ENCODE measurements at places on chromosomes 2 and 18.

DNA sequence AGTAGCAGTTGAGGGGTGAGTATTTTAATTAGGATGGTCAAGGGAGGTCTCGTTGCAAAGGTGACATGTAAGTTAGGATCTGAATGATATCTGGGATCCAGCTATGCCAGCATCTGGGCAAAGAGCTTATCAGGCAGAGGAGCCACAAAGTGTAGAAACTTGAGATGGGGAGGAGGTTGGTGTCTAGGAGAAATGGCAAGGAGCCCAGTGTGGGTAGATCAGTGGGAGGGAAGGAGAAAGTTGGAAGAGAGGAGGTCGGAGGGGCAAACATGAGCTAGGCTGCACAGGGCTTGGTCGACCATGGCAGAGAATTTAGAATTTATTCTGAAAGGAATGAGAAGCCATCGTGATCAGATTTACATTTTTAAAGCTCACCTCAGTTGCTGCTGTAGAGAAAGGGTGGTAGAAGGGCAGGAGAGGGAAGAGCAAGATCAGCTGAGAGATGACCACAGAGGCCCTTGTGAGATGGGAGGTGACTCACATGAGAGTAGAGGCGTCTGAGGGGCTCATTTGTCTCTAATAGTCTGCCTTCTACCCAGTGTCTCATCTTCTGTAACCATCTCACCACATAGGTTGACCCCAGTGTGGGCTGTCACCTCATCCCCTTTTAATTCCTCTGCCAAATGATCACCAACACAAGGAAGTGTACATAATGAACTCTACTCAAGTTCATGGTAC, 170.0 kb downstream of the ETAA1 start:
- no peak for DNase-seq

DNA sequence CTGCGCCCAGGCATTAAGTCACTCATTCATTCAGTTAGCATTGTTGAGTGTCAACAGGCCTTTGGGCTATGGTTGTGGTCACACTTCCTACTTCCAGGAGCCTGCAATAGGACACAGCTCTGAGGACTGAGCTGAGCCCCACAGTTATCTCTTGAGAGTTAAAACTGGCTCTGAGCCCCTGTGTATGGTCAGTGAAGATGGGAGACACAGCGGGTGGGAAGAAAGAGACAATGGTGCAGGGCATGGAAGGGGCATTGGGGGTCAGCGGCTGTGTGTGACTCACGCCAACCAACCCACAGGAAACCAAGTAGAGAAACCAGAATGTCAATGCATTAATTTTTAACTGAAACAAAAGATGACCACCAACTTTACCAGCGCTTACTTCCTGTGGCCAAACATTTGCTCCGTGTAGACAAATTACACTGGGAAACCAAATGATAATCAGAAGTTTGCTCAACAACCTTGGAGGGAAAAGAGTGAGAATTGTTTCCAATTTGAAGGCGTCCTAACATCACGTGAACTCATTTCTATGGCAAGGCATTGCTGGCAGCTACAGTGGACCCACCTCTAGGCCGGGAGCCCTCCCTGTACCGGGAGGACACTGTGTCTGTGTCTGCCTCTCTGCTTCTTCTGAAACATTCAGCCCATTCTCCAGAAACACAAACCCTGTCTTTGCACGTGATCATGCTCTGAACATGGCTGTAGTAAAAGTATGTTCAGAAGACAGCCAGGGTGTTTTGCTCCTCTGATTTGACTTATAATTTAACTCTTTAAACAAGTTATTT, 212.0 kb upstream of the ID2 start:
- no peak for DNase-seq

DNA sequence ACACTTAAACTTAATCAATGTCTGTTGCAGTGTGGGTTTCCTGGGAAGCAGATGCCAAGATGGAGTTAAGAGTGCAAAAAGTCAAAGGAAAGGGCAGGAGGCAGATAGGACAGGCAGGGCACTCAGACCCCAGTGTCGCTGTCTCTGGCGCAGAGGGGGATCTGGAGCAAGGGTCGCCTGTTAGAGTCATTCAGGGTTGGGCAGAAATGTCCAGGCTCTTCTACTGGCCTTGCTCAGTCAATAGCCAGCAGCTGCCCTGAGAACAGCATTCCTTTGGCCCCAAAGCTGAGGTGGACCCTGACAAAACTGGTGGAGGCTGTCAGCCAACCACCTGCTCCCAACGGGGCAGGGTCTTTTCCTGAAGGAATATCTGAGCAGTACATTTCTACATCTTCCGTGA, 97.1 kb upstream of the SLC66A3 start:
- no peak for DNase-seq

GRCh38 chr2:68936427-68936826, 16.3 kb downstream of the GKN2 start:
- DNase-seq: no peak

DNA sequence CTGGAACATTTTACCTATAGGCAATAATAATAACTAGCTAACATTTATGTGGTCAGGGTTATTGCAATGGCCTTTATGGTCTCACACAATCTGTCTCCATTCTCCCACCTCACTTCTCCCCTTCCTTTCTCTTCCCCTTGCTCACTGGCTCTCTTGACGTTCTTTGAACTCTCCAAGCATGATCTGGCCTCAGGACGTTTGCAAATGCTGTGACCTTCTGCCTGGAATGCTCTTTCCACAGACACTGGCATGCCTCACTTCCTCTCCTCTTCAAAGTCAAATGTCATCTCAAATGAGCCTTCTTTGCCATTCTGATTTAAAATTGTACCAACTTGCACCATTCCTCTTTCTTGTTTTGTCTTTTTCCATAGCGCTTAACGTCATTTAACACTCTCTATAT, 25.3 kb upstream of the GCG start:
- DNase-seq: no peak

GRCh38 chr2:71426721-71427120, 26.6 kb upstream of the DYSF start:
- no peak for DNase-seq

DNA sequence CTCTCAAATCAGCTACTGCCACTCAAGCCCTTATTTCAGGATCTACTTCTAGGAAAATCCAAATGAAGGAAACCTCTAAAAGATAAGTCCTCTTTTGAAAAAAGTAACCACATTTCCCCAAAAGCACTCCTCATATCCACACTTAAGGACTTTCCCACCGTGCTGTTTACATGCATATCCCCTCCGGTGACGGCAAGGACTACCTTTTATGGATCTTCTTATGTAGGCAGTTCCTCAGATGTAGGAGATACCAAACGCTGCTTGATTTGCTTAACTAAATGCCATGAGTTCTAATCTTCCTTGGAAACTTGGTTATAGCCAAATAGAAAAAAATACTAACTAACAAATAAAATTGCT, 6.9 kb upstream of the TMEM87B start:
- DNase-seq: no peak

DNA sequence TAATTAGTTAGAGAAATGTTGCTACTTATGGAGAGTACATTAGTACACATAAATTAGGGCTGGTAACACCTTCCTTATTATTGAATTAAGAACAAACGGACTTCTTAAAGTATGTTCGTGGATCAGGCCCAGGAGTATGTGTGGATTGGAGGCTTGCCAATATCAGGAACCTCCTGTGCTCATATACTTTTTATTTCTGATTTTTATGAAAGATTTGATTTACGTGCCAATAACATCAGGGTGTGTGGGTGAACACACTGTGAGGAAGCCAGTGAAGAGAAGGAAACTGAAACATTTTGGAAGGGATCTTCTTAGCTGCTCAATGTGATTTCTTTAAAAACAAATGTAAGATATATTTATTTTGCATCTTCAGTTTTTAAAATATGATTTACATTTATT, 113.0 kb downstream of the EFEMP1 start:
- DNase-seq: no peak

GRCh38 chr2:146143971-146144370, 1624.1 kb upstream of the ZEB2 start:
- no peak for DNase-seq

DNA sequence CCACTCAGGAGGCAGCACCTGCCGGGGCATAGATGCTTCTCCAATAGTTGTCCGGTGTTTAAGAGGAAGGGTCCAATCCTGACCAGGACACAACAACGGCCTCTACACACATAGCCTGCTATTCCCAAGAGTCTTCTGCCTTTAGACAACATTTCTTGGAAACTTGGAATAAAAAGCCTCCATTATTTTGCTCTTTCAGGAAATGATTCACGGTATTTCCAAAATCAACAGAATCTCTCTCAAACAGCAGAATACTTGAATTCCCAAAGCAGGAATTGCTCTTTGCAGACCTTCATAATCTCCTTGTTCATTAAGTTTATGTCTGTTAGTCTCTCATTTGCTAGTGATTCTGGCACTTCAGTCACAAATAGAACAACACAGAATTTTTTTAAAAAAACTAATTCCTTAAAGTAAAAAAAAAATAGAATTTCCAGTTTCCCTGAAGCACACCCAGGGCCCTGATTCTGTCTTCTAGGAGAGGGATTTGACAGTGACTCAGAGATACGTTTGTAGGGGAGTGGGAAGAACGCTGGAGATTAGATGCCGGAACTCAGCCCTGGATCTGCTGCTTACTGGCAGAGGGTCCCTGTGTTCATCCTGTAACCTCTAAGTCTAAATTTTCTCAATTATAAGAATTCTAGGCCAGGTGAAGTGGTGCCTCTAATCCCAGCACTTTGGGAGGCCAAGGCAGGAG, 74.7 kb downstream of the NAB1 start:
- no peak for DNase-seq

GRCh38 chr2:127615511-127616166, 30.3 kb upstream of the GPR17 start:
- DNase-seq: no peak

- DNase-seq: no peak
Measured at GRCh38 chr2:28193630-28194403, 198.8 kb upstream of the FOSL2 start.

DNA sequence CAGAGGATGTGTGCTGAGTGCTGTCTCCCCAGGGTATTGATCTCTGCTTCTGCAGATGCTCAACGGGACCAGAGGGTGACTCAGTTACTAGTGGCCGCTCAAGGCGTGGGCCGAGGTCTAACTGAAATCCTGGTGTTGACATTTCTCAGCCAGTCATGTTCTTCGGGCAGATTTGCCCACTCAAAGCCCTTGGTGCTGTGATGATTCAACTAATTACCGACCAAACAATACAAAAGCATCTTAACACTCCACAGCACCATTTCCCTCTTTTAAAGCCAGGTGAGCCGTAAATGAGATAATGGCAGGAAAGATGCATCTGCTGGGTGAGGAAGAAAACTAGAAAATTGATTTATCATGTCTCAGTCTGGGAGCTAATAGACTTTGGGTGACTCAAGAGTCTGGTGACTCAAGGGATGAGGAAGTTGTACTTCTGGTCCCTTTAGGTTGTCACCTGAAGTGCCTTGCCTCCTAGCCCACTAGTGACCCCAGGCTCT, 32.7 kb upstream of the PRLH start:
- no peak for DNase-seq

GRCh38 chr2:1728821-1729220, 15.5 kb downstream of the PXDN start:
- no peak for DNase-seq

DNA sequence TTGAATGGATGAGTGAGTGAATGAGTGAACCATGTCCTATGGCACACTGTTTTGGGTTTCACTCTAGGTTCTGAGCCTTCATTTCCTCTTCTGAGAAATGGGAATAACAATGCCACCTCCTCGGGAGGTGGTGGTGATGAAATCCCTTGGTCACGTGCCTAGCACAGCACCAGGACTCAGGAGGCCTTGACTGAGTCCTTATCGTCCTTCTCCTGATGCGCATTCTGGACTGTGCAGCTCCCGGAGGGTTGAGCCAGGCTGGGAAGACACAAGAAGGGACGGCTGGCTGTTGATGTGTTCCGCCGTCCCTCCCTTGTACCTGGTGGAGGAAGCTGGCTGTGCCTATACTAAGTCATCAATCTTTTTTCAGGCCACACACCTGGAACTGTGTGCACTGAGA, 437.3 kb downstream of the ZNF521 start:
- no peak for DNase-seq

GRCh38 chr2:240196716-240197461, 56.4 kb upstream of the OTOS start:
- DNase-seq: no peak

GRCh38 chr18:22293417-22293816, 124.0 kb downstream of the GATA6 start:
- DNase-seq: no peak

DNA sequence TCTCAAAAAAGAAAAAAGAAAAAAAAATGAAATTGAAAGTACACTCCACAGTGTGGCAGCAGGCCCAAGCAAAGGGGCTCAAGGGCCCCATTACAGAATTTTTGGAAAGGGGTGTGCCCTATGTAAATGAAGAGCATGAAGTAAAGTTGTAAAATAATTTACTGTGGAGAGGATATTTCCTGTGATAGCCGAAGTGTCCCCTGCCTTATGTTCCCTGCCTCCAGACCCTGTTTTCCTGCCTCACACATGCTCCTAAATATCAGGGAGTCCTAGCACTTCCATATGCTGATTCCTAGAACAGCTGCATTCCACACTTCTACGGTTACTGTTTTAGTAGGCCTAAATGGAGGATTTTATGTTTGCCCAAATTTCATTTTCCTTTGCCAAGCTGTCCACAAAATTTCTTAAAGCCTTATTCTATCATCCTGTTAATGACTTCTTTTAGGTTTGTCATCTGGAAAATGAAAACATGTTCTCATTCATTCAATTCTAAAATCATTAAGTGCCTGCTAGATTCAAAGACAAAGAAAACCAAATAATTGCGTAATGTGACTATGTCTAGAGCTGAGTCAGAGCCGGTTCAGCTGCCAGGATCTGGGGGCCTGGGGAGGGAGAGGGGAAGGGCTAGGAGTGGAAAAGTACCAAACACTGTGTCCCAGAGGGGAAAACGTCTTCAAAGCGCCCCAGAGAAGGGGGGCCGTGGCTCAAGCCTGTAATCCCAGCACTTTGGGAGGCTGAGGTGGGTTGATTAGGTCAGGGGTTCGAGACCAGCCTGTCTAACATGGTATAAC, 25.9 kb upstream of the IMPA2 start:
- DNase-seq: no peak

GRCh38 chr2:58918141-58918540, 677.0 kb upstream of the FANCL start:
- no peak for DNase-seq

DNA sequence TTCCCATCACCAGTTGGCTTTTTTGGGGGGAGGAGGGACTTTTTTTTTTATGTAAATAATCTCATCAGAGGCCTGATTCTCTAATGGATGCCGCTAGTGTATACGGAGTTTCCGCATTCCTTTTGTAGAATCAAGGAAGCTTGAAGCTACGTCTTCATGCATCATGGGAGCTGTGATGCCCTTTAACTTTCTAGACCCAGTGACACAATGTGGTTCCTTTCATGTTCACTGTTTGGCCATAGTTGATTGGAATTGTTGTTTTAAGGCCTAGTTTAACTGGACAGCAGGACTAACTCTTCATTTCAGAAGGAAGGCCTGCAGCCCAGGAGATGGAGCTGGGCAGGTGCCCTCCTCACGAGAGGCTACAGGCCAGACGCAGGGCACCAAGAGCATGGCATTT, 287.9 kb downstream of the AGAP1 start:
- no peak for DNase-seq

- DNase-seq: no peak
Measured at GRCh38 chr2:127721311-127721977, 20.1 kb downstream of the SFT2D3 start.

All from activated naive CD8-positive, alpha-beta T cell treated with anti-CD3 and anti-CD28 coated beads, Interleukin-2, amount 50 U/mL, for 24 hours (primary cell).